ENCODE measurements at places on chromosomes 1 and 21.

GRCh38 chr1:229693129-229693900 is 67.3 kb downstream of the URB2 start:
- no peak for DNase-seq

DNA sequence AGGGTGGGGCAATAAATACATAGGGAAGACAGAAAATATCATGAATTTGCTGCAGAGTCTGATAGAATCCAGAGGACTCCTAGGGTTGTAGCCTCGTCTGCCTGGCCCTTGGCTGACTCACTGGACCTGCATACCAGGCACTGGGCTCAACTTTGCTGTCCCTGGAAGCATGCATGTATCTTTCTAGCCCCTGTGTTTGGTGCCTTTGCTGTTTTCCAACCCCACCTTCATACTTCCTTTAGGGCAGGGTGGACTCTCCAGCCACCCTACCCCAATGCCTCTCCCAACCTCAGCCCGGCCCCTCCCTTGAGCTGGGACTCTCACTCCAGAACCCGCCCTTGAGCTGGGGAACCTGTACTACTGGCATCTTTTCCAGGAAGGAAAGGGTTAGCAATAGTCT is 1.2 kb downstream of the RAB25 start:
- DNase-seq: no peak

GRCh38 chr1:93338387-93339146 is 7.1 kb upstream of the DR1 start:
- no peak for DNase-seq

DNA sequence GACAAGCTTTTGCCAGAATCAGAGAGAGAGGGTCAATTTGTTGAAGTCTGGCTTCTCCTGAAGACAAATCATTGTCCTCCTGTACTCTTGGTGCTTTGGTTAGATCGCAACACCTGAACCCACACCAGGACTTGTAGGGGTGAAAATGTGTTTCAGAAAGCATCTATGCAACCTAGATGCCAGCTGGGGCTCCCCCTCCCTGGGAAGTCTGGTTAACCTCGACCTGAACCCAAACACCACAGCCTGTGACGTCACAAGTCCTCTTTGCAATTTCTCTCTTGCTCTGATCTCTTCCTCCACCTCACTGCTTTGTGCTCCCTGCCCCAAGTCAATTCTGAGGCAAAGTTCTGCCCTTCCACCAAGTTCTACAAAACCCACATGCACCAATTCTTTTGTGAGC is 42.8 kb upstream of the USP24 start:
- DNase-seq: no peak

- no peak for DNase-seq
These were observed 204.8 kb upstream of the ADAMTS5 start for GRCh38 chr21:27171707-27172106.

GRCh38 chr21:34827445-34828235 is 158.8 kb downstream of the CLIC6 start:
- no peak for DNase-seq

DNA sequence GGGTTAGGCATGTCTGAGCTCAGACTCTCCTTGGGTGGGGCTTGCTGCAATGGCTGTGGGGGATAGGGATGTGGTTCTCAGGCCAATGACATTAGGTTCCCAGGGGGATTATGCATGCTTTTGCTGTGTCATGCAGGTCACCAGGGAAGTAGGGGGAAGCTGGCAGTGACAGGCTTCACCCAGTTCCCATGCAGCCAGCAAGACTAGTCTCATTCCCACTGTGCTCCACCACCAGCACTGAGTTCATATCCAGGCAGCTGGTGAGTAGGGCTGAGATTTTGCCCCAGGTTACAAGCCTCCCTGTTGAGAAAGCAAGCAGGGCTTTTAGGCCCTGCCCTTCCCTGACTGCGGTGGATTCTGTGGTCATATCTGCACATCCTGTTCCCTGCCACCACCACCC is 32.1 kb upstream of the PLA2G5 start:
- DNase-seq: no peak

GRCh38 chr1:96815914-96816313 is 94.3 kb downstream of the PTBP2 start:
- no peak for DNase-seq

- no peak for DNase-seq
These were observed 6.8 kb upstream of the KPNA6 start for GRCh38 chr1:32100807-32101708.

DNA sequence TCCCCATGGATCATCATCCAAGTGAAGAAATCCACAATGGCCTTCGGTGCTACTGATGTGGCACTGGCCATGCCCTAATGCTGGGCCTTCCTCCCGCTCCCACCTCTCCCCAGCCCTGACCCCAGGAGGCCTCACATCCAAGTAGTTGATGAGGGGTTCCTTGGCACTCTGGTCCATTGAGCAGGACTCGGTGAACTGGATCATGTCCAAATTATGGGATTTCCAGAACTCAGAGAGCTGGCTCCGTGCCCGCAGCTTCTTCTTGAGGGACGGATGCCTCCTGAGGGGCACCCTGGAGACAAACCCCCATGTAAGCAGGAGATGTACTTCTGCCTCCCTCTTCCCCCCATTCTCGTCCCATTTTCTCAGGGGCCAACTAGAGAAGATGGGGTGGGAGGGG is 929 bp downstream of the CTSE start:
- DNase-seq: no peak

GRCh38 chr1:25573961-25574360 is 30.6 kb downstream of the LDLRAP1 start:
- no peak for DNase-seq

- DNase-seq: no peak
These were observed 54.1 kb upstream of the ATP1A1 start for GRCh38 chr1:116318897-116319296.

DNA sequence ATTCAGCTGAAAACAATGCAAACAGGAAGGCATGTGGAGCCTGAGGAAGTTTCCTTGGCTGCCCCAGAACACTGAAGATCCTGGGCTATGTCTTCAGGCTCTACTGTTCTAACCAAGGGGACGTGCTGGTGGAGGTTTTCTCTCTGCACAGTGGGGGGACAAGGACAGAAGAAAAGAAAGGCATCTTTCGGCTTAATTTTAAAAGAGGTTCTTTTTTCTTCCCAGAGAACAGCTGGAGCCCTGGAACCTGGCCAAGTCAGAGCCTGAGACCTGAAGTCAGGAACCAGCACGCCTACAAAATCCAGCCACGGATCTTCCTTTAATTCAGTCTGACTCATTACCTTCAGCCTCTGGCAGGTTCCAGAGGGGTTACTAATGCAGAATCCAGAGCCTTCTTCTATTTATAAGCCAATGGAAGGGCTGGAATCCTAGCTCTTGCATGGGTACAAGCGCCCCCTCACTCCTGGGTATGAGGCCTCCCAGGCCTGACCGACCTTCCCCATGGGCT is 19.8 kb downstream of the CTNNBIP1 start:
- no peak for DNase-seq

- DNase-seq: no peak
These were observed 57.1 kb upstream of the TBX15 start for GRCh38 chr1:119045096-119045746.

GRCh38 chr1:7551442-7551841 is 219.7 kb upstream of the VAMP3 start:
- DNase-seq: no peak

DNA sequence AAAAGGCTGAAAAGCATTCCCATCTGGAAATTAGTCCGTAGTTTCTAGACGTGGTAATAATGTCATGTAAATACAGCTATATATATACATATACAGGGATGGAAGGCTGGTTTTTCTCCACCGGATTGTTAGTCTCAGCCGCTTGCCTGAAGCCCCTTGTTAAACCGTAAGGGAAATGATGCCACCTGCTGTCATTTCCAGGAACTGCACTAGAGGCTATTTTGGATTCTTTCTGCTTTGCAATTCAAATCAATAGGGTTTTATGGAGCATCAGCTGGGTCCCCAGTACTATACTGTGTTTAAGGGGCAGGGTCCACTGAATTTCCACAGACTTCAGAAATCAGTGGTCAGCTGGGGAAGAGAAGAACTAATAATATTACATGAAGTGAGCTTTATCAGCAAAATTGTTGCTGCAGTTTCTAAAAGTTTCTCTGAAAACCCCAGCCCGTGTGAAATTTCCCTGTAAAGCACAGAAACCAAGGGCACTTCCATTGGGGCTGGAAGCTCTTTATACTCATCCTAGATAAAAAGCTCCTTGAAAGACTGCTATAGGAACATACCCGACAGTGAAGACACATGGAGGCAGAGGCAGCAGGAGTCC is 33.8 kb upstream of the MPZL1 start:
- peak; percentile 88 for DNase-seq

DNA sequence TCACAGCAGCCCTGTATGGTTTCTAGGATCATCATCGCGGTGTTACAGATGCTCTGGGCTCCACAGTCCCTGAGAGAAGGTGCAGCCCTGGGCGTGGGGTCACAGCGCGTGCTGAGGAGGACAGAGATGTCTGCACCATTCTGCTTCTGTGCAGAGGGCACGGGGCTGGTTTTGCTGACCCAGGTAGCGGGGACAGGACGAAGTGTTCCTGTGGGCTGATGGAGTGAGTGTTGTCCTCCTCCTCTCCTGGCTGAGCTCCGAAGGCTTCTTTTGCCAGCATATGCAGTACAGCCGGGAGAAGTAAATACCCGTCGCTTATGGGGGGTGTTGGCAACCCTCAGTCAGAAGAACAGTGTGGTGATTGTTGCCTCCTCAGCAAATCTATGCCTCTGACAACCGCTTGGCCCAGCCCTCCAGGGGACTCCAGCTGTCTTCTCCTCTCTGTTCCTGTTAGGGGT is 101.5 kb downstream of the DDX20 start:
- peak; percentile 76 for DNase-seq

Measured in pons (tissue), 1 donor.